ENCODE measurements at places on chromosomes 7 and 10.
A peak's percentile ranks its signal among the peaks of the same experiment; 100 is the strongest.

DNA sequence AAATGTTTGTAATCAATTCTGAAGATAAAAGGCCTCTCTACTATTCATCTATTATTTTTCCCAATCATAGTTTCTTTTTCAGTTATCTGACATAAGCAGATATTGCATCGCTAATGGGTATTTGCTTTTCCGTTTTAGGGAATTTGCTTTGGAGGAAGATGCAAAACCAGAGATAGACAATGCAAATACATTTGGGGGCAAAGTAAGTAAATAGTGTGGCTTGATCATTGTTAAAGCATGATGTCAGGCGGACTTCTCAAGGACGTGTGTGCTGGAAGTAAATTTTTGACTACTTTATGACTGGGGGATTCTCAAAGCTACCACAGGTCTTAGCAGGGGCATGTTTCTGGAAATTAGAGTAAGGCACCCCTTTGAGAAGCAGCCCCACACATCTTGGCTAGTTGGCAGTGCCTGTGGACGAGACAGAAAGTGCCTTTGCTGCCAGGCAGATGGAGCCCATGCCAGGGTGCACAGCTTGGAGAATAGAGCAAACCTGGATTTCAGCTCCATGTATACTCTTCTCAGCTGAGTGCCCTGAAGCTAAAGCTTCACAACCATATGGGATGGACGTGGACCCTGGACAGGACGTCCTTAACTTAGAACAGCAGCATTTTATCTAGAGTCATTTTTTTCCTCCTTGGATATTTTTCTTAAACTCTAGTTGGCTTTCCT, 68.6 kb downstream of the SRI start:
- no peak for DNase-seq

DNA sequence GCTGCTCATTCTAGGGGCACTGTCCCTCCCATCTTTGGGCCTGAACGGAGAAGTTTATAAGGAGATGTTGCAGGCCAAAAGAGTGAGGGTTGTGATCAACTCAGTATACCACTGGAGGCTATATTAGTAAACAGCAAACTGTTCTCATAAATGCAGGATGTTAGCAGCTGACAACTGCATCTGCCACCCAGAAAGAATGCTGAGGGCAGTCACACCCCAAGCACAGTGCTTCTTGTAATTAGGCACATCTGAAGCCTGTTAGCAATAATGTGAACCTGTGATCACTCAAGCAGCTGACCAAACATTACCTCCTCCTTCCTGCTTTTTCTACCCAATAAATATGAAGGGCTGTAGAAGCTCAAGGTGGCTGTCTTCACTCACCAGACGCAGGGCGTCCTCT, 38.4 kb upstream of the ZNF138 start:
- DNase-seq = no peak

GRCh38 chr10:19250546-19250945, 201.9 kb downstream of the MALRD1 start:
- DNase-seq = no peak

- DNase-seq = no peak
Measured at GRCh38 chr10:22110761-22111160, 107.1 kb downstream of the EBLN1 start.

DNA sequence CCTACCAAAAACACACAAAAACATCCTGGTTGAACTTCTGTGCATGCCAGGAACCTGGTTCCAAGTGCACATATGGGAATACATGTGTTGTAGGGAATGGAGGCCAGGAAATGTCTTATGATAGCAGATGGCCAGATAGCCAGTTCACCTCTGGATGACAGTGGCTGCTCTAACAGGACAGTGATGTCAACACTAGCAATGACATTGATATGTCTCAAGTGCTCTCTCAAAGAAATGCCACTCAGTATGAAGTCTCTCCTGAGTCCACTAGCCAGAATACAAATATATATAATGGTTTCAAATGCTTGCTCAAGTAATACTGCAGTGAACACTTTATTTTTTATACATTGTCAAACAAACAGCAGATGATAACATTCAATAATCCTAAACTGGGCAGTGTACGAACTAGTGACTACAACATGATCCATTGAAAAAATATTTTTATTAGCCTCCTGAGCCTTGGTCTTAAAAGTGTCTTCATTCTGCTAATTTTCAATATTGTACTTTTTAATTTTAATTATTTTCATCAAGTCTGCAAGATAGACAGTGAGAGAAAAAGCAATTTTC, 26.0 kb upstream of the PCDH15 start:
- no peak for DNase-seq

GRCh38 chr7:123190109-123190831, 9.5 kb downstream of the SLC13A1 start:
- no peak for DNase-seq

DNA sequence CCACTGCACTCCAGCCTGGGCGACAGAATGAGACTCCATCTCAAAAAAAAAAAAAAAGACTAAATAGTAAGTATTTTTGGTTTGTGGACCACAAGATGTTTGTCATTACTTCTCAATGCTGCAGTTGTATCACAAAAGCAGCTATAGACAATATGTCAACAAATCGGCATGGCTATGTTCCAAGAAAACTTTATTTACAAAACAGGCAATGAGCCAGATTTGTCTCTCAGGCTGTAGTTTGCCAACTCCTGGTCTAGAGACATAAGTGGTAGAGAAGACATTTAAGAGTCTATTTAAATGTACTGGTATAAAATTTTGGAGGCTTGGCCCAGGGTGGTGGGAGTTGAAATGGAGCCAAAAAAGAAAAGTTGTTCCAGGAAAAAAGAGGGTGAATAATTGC, 185.8 kb downstream of the SORCS1 start:
- DNase-seq = no peak

DNA sequence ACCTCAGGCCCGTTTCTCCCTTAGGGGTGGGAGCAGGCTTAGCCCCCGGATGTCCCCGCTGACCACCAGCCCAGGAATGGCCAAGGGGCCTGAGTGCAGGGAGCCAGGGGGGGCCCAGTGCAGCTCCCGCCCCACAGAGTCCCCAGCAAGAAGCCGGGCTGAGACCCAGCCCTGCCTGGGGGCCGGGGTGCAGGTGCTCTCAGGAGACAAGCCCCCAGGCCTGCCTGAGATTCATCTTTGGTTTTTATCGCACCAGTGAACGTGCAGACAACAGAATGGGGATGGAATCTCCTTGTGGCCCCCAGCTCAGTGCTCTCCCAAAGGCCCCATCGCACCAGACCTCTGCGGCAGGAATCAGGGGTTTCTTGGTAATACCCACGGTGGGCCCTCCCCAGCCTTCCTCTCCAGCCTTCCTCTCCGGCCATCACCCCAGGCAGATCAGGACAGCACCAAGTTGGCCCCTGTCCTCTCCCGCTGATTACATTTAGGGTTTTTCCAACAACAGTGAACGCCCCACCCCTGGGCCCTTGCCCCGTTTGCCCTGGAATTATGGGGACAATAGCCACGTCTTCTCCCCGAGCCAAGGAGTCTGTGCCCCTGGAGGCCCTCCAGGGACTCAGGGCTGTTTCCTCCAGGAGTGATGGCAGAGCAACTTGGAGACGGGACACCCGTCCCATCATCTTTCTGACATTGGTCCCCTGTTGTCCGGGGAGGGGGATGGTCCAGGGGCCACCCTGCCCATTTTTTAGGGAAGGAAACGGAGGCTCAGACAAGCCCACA, 22.4 kb downstream of the ADAP1 start:
- no peak for DNase-seq

DNA sequence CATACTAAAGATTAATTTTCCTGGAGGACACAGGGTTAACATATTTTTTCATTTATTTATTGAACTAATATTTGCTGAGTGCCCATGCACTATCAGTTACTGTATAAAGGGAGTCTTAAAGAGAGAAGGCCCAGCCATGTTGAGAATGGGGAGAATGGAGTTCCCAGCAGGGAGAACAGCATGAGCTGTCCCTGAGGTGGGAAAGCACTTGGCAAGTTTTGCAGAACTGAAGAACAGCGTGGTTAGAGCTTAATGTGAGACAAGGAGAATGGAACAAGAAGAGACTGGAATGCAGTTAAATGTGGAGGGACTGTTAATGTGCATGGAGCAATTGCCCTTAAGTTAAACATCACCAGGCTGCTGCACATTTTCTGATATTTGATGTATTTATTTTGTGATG, 435.4 kb downstream of the SUGCT start:
- no peak for DNase-seq

- no peak for DNase-seq
Measured at GRCh38 chr7:25850735-25851134, 301.3 kb upstream of the NFE2L3 start.

DNA sequence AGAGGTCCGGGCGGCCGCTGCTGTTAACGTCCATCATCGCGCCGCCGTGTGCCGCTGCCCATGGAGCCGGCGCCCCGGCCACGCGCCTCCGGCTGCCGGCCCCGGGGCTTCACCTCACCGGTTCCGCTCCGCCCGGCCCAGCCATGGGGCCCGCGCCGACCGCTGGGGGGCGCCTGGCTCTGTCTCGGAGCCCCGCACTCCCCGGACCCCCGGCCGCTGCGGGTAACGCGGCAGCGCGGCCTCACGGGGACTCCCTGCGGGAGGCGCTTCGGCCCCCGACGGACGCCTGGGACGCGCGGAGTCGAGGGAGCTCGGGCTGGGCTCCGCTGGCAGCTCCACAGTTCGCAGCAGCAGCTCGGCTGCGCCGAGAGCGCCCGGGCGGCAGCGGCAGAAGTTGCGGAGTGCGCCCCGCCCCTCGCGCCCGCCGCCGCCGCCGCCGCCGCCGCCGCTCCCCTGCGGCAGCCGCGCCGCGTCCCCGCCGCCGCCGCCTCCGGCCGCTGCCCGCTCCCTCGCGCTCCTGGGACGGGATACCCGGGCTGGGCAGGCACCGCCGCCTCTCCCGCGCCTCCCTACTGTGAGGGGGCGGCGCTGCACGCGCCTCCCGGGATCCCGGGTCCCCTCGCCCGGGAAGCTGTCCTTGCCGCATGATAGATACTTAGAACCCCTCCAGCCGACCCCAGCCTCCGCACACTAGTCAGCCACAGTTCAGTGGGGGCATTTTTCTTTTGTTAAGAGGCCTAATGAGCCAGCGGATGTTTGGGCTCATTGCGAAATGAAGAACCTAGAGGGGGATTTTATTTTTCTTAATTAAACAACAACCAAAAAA, at the start of gene HTR7:
HTR7 (minus strand) TSS at position 405 of the 826 bp plus-strand sequence; CDS start at position 37, 368 bp downstream.
- DNase-seq = peak; percentile 56

All from stimulated activated CD4-positive, alpha-beta T cell treated with anti-CD3 and anti-CD28 coated beads, TNF-alpha, amount 100 ng/mL, for 4 hours (primary cell).